ENCODE measurements at places on chromosomes 16 and 17.

- DNase-seq: no peak
Observed at GRCh38 chr17:17494499-17494869, 1.7 kb downstream of the RASD1 start.

GRCh38 chr17:37447641-37448040 is 41.0 kb downstream of the TADA2A start:
- no peak for DNase-seq

DNA sequence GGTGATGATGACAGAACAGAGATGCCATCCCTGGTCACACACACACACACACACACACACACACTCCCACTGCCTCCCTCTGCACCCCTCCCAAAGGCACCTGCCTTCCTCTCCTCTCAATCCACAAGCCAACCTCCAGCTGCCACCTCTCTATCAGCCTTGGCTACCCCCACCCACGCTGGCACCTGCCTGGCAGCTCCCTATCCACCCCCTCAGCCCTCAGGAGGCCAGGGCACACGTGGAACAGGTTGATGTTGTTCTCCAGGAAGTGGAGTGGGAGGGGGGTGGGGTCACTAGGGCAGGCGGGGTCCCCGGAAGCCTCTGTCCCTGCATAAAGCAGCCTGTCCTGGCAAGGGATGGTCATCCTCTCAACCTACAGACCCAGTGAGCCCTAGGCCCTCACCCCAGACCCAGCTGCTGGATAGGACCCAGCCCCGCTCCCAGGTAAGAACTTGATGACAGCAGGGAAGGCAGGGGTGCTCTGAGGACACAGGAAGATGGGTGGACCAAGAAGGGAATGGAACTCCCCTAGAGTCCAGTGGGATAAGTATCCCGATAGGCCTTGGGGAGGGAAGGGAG is at the start of gene GSDMA:
Gene GSDMA (plus strand): TSS at position 363 of the 579 bp plus-strand sequence. CDS start 2,684 bp downstream, outside the sequence.
- DNase-seq: no peak

DNA sequence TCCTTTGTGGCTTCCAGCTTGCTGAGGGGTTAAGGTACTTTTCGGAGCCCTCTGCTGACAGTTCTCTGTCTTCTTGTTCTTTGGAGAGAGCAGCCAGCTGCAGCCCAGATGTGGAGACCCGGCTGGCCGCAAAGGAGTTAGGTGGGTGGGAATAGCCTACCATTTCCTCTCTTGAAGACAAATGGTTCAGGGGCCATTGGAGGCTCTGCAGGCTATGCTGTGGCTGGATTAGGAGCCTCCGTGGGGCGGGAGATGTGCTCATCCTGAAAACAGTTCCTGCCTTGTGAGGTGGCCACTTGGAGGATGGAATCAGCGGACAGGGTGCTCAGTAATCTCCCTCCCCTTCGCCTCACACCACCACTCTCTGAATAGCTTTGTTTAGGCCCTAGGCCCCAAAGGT is 30.3 kb downstream of the MEOX1 start:
- no peak for DNase-seq

- no peak for DNase-seq
Observed at GRCh38 chr17:44152875-44153274, 11.1 kb downstream of the HROB start.

- no peak for DNase-seq
Observed at GRCh38 chr17:11302401-11303186, 61.6 kb downstream of the SHISA6 start.

- DNase-seq: no peak
Observed at GRCh38 chr16:15783985-15784384, 72.8 kb downstream of the MYH11 start.

- no peak for DNase-seq
Observed at GRCh38 chr17:14304222-14304772, 3.4 kb downstream of the HS3ST3B1 start.

DNA sequence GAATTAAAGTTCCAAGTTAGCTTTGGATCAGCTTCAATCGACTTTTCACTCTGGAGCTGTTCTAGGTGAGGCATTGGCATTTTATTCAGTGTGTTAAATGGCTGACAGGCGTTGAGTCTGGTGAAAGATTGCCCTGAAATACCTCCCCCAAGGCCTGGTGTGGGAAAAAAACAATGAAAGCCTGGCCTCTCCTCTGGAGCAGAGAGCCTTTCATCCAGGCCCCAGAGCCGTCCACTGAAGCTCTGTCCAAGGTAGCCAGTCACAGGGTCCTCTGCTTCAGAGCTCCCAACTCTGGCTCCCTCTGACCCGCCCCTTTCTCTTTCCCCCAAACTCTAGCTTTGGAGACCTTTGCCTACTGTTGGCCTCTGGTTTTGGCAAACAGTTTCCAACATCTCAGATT is 123.6 kb upstream of the CRHR1 start:
- no peak for DNase-seq

- peak; percentile 45 for DNase-seq
Observed at GRCh38 chr17:27478901-27479538, 22.8 kb downstream of the KSR1 start.

GRCh38 chr16:13883881-13884280 is 36.1 kb upstream of the ERCC4 start:
- no peak for DNase-seq

DNA sequence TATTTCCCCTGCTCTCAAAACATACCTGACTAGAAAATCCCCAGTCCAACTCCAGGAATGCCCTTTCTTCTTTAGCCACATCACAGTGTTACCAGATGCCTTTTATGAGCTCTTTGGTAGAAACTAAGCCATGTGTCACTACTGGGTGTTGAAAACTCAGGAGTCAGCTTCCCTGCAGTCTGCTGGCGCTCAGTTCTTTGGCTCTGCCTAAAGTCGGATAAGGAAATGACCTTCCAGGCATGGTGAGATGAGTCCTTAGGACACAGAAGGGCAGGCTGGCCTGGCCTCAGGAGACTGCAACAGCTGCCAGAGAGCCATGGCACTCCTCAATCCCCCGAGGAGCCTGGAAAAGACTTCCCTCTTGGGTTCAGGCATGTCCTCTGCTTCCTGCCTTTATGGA is 89.1 kb downstream of the CDH13 start:
- DNase-seq: no peak

DNA sequence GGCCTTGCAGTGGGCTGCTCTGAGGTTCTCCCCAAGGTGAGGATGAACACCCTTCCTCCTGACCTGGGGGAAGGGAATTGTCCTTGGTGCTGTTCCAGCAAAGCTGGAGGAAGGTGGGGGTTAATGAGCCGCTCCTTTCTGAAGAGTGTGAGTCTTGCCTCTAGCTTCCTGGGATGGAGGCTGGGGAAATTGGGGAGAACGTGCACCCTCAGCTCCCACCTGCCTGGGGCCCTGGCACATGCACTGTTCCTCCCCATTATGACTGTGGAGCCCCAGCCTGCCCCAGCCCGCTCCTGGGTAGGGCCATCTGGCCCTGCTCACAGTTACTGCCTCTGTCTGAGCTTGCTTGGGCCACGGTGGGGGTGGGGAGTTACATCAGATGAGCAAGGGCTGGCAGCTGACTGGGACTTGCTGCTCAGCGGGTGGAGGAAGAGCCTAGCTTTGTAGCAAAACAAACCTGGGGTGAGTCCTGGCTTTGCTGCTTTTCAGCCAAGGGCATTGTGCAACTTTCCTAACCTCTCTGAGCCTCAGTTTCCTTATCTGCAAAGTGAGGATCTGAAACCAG is 11.1 kb downstream of the TNS4 start:
- peak; percentile 93 for DNase-seq
